AG04450 (cell line): ENCODE measurements at places on chromosomes 7 and 10. TPM values are rescaled to one million over a fixed set of nuclear protein-coding genes. Genes with fewer than 3 reads are reported as not detected.

The OR2A1 gene
- not detected in 2 replicates for polyA plus RNA-seq

The RBP3 gene
- polyA plus RNA-seq: not detected in 2 replicates

The DMBT1 gene
- polyA plus RNA-seq: not detected in 2 replicates

The TRIM56 gene
- polyA plus RNA-seq: 4.0 and 5.3 TPM in 2 replicates

The MRLN gene
- polyA plus RNA-seq: not detected in 2 replicates

The TMEM176A gene
- 1.5 and 1.8 TPM in 2 replicates for polyA plus RNA-seq

The RET gene
- 0.06 and 0.17 TPM in 2 replicates for polyA plus RNA-seq

The CPA2 gene
- polyA plus RNA-seq: 0.05 and 0.10 TPM in 2 replicates

The EDRF1 gene
- polyA plus RNA-seq: 18.8 and 27.4 TPM in 2 replicates

The AKR1C4 gene
- polyA plus RNA-seq: not detected in 2 replicates

The NEUROG3 gene
- polyA plus RNA-seq: not detected in 2 replicates

The CHST3 gene
- 4.6 and 5.0 TPM in 2 replicates for polyA plus RNA-seq

The PAPSS2 gene
- 44.0 and 51.4 TPM in 2 replicates for polyA plus RNA-seq

The ARHGAP12 gene
- 19.2 and 26.3 TPM in 2 replicates for polyA plus RNA-seq

The PHKG1 gene
- 0.20 and 0.26 TPM in 2 replicates for polyA plus RNA-seq

The LDB3 gene
- polyA plus RNA-seq: 0.46 and 0.60 TPM in 2 replicates

The NPSR1 gene
- polyA plus RNA-seq: not detected in 2 replicates

The GPR85 gene
- 5.0 and 6.6 TPM in 2 replicates for polyA plus RNA-seq

The PYROXD2 gene
- polyA plus RNA-seq: 20.3 and 25.6 TPM in 2 replicates

The RAPGEF5 gene
- 0.16 and 0.22 TPM in 2 replicates for polyA plus RNA-seq

The RPEL1 gene
- polyA plus RNA-seq: 0.15 and 0.20 TPM in 2 replicates

The ICA1 gene
- polyA plus RNA-seq: not detected in 2 replicates

The IRF5 gene
- 0.04 and 0.06 TPM in 2 replicates for polyA plus RNA-seq

The CCDC146 gene
- 8.8 and 9.0 TPM in 2 replicates for polyA plus RNA-seq

The WNT8B gene
- polyA plus RNA-seq: not detected in 2 replicates

The TFPI2 gene
- polyA plus RNA-seq: 27.9 and 31.0 TPM in 2 replicates

The GHITM gene
- 189 and 227 TPM in 2 replicates for polyA plus RNA-seq

The FAM149B1 gene
- 35.8 and 42.9 TPM in 2 replicates for polyA plus RNA-seq

The FUOM gene
- 17.8 and 24.3 TPM in 2 replicates for polyA plus RNA-seq

The ETV1 gene
- polyA plus RNA-seq: 14.9 and 16.9 TPM in 2 replicates

The CFAP70 gene
- 0.16 and 0.24 TPM in 2 replicates for polyA plus RNA-seq

The SMKR1 gene
- 0.10 and 0.24 TPM in 2 replicates for polyA plus RNA-seq

The OTUD1 gene
- polyA plus RNA-seq: 1.2 and 1.5 TPM in 2 replicates

The PKD2L1 gene
- not detected in 2 replicates for polyA plus RNA-seq

The VWDE gene
- 0.02 and 0.14 TPM in 2 replicates for polyA plus RNA-seq

The MKI67 gene
- polyA plus RNA-seq: 8.0 and 10.3 TPM in 2 replicates

The ATG9B gene
- polyA plus RNA-seq: 0.02 and 0.06 TPM in 2 replicates

The FKBP6 gene
- not detected in 2 replicates for polyA plus RNA-seq

The STOX1 gene
- polyA plus RNA-seq: 0.07 and 0.12 TPM in 2 replicates

The NUTM2B gene
- 0.11 TPM in 1 of 2 replicates, not detected in the other for polyA plus RNA-seq

The C7orf25 gene
- polyA plus RNA-seq: 3.1 and 3.8 TPM in 2 replicates

The FAM25G gene
- polyA plus RNA-seq: not detected in 2 replicates

The SPDYE2B gene
- not detected in 2 replicates for polyA plus RNA-seq

The EIF5AL1 gene
- 1.1 and 1.4 TPM in 2 replicates for polyA plus RNA-seq

The HHEX gene
- 13.6 and 14.0 TPM in 2 replicates for polyA plus RNA-seq

The TEX36 gene
- polyA plus RNA-seq: not detected in 2 replicates

The PRLHR gene
- polyA plus RNA-seq: not detected in 2 replicates

The LGI1 gene
- not detected in 2 replicates for polyA plus RNA-seq

The HEPACAM2 gene
- not detected in 2 replicates for polyA plus RNA-seq

The BMI1 gene
- 40.4 and 50.4 TPM in 2 replicates for polyA plus RNA-seq

The PPP1R17 gene
- not detected in 2 replicates for polyA plus RNA-seq

The OR9A2 gene
- not detected in 2 replicates for polyA plus RNA-seq

The NKX6-2 gene
- not detected in 2 replicates for polyA plus RNA-seq
